ENCODE measurements at places on chromosomes 4 and X.
A peak's percentile ranks its signal among the peaks of the same experiment; 100 is the strongest.

DNA sequence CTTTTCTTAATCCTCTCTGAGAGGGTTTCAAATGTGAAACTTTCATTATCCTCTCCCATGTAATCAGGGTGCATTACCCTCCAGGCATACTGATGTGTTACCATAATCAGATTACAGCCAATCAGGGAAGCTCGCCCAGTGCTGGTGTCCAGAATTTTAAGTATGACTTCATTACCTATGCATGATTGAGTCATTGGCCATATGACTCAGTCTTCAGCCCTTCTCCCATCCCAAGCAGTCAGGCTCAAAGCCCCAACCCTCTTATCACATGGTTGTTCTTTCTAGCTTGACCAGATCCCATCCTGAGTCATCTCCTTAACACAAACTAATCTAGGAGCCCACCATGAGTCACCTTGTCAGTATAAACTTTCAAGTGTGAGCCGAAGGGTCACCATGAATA is 1668.1 kb upstream of the AGA start:
- peak; percentile 32 for DNase-seq

GRCh38 chrX:139094671-139095592 is 383.4 kb upstream of the FGF13 start:
- DNase-seq, result no peak

DNA sequence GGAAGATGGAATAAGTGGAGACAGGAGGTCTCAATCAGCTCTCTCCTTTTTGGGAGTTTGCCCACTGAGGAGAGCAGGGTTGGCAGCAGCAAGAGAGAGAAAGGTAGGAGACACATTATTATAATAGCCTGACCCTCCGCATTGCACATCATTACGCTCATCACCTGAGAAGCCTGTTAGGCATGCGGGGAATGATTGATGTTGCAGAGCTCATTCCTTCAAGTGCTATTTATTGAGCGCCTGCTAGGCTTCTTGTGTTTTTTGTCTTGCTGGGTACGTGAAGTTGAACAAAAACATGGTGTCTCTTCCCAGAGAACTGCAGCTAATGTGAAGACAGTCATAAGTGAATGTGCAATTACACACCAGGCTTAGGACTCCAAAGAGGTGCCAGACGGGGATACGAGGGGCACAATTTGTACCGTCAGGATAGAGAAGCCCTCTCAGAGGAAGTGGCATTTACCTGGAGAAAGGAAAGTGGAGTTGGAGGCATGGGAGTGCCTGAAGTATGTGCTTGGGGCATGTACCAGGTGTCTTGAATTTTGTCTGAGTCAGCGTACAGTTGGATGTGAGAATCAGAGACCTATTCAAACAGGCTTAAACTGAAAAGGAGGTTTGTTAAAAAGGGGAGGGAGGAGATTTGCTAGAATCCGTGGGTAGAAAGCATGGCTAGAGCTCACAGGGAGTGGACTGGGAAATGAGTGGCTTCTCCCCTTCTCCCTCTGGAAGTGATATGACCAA is 90.2 kb upstream of the SOD3 start:
- no peak for DNase-seq

DNA sequence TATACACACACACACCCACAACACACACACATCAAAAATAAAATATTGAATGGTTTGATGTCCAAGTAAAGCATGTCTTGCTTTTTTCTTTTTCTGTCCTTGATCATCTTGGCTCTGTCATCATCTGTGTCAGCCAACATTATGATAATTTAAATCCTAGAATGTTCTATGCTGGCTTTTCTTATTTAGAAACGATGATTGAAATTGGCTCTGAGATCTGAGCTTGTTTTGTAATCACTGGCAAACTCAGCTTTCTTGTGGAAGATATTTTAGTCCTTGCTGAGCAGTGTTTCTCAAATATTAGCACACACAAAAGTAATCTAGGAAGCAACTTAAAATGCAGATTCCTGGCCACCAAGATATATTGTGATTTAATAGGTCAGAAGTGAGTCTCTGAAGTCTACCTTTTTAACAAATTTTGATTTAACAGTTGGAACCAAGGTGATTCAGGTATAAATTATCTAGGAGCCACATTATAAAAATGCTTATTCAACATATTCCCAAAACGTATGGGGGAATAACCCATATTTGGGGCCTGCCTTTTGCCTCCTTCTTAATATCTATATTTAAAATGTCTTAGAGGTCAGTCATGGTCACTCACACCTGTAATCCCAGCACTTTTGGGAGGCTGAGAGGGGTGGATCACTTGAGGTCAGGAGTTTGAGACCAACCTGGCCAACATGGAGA is 24.0 kb upstream of the DSPP start:
- DNase-seq, result no peak

GRCh38 chr4:19562456-19562855 is 689.2 kb upstream of the SLIT2 start:
- DNase-seq, result no peak

- DNase-seq, result no peak
Observed at GRCh38 chr4:72828864-72829263, 240.7 kb downstream of the COX18 start.

DNA sequence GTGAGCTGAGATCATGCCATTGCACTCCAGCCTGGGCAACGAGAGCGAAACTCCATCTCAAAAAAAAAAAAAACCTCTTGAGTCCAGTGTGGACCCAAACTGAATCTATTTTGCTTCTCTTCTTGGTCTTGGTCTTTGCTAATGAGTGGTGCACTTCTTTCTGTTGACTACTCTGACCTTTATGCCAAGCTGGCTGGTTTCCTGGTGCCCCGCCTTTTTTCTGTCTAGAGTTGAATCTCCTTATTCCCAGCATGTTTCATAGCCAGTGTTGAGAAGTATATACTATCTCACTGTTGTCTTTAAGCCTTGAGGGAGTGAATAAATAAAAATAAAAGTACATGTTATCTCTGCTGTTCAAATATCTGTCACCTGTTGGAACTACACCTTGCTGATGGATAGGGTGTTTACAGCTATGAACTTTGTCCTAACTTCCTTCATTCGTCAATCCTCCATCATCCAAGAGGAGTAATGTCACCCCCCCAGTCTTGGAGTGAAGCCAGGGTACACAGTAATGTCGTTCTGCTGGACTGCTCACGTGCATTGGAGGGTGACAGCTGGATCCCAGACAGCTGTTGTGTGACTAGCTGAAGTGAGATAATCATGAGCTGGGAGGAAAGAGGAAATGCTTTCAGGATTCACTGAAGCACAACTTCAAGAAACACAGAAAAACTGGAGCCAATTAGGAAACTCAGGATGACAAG is 99.3 kb upstream of the PRKG2 start:
- DNase-seq, result peak; percentile 50

GRCh38 chr4:56086073-56086541 is 137.4 kb downstream of the CEP135 start:
- DNase-seq, result peak; percentile 47

GRCh38 chrX:17580539-17581152 is 156.6 kb upstream of the SCML1 start:
- DNase-seq, result peak; percentile 83

GRCh38 chr4:154478128-154478527 is 13.5 kb downstream of the DCHS2 start:
- no peak for DNase-seq

DNA sequence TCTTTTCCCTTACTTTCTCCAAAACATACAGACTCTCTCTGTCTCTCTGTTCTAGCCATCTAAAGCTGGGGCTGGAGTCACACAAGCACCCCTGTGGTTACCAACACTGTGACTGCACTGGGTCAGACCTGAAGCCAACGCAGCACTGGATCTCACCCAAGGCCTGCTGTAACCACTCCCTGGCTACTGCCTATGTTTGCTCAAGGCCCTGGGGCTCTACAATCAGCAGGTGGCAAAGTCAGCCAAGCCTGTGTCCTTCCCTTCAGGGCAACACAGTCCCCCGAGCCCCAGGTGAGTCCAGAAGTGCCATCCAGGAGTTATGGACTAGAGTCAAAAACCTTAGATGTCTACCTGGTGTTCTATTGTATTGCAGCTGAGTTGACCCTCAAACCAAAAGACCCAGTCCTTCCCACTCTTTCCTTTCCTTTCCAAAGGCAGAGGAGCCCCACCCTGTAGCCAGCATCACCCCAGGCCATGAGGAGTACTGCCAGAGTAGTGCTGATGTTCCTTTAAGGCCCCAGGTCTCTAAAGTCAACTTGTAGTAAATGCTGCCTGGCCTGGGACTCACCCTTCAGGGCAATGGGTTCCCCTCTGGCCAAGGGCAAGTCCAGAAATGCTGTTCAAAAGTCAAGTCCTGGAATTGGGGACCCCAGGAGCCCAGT is 58.8 kb upstream of the RAP2C start:
- DNase-seq, result no peak

GRCh38 chrX:44462850-44463249 is 79.8 kb downstream of the FUNDC1 start:
- DNase-seq, result peak; percentile 10

- no peak for DNase-seq
Observed at GRCh38 chr4:100461807-100462605, 55.8 kb downstream of the EMCN start.
